ENCODE measurements at places on chromosomes 11 and 22.

DNA sequence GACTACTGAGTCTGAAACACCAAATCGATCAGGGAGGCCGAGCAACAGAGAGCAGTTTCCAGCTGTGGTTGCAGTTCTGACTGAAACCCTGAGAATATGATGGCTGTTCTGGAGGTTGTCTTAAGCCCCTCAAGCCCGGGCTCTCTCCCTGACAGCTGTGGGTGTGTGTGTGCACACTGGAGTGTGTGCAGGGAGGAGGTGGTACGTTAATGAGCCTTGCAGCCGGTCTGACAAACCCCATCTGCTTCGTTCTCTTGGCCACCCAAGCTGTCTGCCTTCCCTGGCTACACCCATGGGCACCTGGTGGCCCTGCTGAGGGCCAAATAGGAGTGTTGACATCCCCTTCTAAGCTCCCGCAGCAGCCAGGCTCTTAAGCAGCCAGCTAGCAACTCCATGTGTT is 189.8 kb downstream of the KIRREL3 start:
- no peaks in the 10 kb centered on the region for H3K27me3 ChIP-seq
- H3K27ac ChIP-seq, result no peak overlapping the region
- DNase-seq, result no peak
- no peak overlapping the region for H3K4me3 ChIP-seq

- H3K27ac ChIP-seq, result peak overlapping the region; percentile 89
- H3K4me3 ChIP-seq, result peak overlapping the region; percentile 98
- peaks cover 32% of the 10 kb centered on the region for H3K4me1 ChIP-seq
- no peaks in the 10 kb centered on the region for H3K27me3 ChIP-seq
- no peaks in the 10 kb centered on the region for H3K36me3 ChIP-seq
Measured at GRCh38 chr11:113874581-113875233, 665 bp downstream of the USP28 start.

GRCh38 chr11:65210361-65210731 is 28.6 kb downstream of the CAPN1 start:
- H3K36me3 ChIP-seq, result peaks cover 3% of the 10 kb centered on the region
- no peak overlapping the region for H3K27ac ChIP-seq
- DNase-seq, result no peak

DNA sequence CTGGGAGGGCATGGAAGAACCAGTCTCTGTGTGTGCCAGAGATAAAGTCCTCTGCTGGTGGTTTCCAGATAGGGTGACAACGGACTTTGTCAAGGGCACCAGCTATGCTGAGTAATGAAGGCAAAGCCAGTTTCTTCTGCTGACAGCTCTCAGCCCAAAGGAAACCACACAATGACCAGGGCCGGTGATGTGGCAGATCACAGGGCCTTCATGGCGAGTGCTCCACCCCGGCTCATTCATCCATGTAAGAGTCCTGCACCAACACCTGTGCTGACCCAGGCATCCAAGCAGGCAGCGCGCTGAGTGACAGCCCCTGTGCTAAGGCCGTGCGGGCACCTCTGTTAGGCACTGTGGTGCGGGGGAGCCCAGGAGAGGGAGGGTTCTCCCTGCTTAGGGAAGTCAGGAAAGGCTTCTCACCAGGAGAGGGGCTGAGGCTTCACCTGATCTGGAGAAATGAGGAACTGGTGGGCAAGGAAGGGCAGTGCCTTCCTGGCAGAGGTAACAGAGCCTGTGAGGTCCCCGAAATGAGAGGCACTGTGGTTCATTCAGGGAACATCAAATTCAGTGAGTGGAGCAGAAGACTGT is 33.8 kb downstream of the TP53I11 start:
- H3K36me3 ChIP-seq, result no peaks in the 10 kb centered on the region
- H3K27ac ChIP-seq, result no peak overlapping the region
- H3K4me3 ChIP-seq, result no peak overlapping the region
- DNase-seq, result no peak
- H3K4me1 ChIP-seq, result no peaks in the 10 kb centered on the region
- no peaks in the 10 kb centered on the region for H3K27me3 ChIP-seq

DNA sequence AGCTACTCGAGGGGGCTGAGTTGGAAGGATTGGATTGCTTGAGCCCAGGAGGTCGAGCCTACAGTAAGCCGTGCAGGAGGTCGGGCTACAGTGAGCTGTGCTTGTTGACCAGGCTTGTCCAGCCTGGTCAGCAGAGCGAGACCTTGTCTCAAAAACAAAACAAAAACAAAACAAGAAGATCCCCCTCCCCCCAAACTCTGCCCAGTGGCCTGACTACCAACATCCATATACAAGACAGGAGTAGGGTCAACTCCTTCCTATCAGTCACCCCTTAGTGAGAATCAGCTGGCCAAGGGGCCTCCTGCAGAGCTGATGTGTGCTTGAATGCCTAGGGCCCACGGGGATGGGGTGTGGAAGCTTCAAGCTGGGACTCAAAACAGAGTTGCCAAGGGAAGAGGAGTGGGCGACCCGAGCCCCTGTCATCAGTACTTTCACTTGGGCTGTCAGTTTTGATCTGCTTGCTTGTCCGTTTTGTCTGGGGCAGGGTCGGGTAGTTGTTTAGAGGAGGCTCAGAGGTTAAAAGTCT is 942 bp upstream of the TSPAN18 start:
- H3K36me3 ChIP-seq, result no peaks in the 10 kb centered on the region
- DNase-seq, result no peak
- H3K27ac ChIP-seq, result no peak overlapping the region
- no peaks in the 10 kb centered on the region for H3K27me3 ChIP-seq

- no peak overlapping the region for H3K27ac ChIP-seq
- H3K27me3 ChIP-seq, result peaks cover 7% of the 10 kb centered on the region
- no peak for DNase-seq
- H3K4me3 ChIP-seq, result no peak overlapping the region
Measured at GRCh38 chr22:37334859-37335805, 52.8 kb downstream of the CYTH4 start.

All from vagina (tissue), 2 donors.